ENCODE measurements at places on chromosomes 1 and 21.

DNA sequence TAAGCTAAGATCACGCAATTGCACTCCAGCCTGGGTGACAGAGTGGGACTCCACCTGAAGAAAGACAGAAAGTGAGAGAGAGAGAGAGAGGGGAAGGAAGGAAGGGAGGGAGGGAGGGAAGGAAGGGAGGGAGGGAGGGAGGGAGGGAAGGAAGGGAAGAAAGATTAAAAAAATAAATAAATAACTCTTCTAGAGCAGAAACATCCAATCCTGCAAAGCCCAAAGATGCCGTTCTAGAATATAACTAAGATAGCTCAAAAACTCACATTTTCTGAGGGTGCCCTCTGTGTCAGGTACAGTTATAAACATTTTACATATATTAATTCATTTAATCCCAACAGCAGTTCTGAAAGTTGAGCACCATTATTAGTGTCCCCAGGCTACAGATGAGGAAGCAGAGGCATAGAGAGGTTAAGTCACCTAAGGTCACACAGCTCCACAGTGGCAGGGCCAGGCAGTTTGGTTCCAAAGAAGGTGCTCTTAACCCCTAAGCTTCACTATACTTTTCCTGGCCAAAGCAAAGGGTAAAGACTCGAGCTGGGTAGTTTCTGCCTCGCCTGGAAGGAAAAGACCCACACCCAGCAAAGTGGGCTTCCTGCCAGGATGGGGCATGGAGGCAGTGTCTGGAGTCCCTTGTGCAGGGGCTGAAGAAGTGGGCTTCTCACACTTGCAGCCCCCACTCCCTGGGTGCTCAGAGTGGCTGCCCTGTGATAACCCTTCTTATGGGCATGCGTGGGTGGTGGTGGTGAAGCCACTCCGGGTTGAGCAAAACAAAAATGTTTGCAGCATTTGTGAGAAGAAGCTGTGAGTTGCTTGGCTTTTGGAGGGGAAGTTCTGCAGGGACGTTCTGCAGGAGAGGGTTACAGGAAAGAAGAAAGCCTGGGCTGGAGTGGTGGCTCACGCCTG, 7.9 kb upstream of the PIK3CD start:
- H3K4me3 ChIP-seq = peak overlapping the region; percentile 47
- no peaks in the 10 kb centered on the region for H3K27me3 ChIP-seq
- peak overlapping the region; percentile 88 for H3K27ac ChIP-seq
- peaks cover 51% of the 10 kb centered on the region for H3K4me1 ChIP-seq

- no peak overlapping the region for H3K4me3 ChIP-seq
- no peaks in the 10 kb centered on the region for H3K36me3 ChIP-seq
- H3K4me1 ChIP-seq = no peaks in the 10 kb centered on the region
- H3K27me3 ChIP-seq = peaks cover 7% of the 10 kb centered on the region
- H3K27ac ChIP-seq = no peak overlapping the region
- DNase-seq = no peak
These were observed 10.8 kb upstream of the EXTL1 start for GRCh38 chr1:26010825-26011224.

- no peaks in the 10 kb centered on the region for H3K27me3 ChIP-seq
- H3K4me3 ChIP-seq = no peak overlapping the region
- H3K36me3 ChIP-seq = no peaks in the 10 kb centered on the region
These were observed 207.3 kb downstream of the DSCAM start for GRCh38 chr21:40639616-40640194.

- no peaks in the 10 kb centered on the region for H3K4me1 ChIP-seq
- no peak overlapping the region for H3K4me3 ChIP-seq
- H3K36me3 ChIP-seq = no peaks in the 10 kb centered on the region
- H3K27ac ChIP-seq = no peak overlapping the region
- H3K27me3 ChIP-seq = peaks cover 41% of the 10 kb centered on the region
- DNase-seq = no peak
These were observed 17.5 kb upstream of the FAM43B start for GRCh38 chr1:20534659-20535417.

DNA sequence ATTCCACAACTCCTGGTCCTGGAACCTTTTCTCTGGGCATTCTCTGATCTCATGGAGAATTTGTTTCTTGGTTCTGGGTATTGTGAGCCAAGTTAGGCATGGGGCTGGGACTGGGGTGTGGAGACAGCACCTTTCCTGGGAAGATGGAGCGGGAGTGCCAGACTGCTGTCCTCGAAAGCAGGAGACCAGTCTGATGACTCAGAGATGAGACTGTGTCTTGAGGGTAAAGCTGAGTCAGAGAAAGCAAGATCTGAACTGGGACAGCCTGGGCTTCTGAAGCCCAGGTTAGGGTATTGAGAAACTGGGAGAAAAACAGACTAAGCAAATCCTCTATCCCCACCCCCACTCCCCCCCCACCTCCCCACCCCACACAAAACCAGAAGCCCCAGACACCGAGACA, 2.2 kb upstream of the KANK4 start:
- H3K27me3 ChIP-seq = peaks cover 42% of the 10 kb centered on the region
- no peaks in the 10 kb centered on the region for H3K36me3 ChIP-seq
- H3K27ac ChIP-seq = no peak overlapping the region

DNA sequence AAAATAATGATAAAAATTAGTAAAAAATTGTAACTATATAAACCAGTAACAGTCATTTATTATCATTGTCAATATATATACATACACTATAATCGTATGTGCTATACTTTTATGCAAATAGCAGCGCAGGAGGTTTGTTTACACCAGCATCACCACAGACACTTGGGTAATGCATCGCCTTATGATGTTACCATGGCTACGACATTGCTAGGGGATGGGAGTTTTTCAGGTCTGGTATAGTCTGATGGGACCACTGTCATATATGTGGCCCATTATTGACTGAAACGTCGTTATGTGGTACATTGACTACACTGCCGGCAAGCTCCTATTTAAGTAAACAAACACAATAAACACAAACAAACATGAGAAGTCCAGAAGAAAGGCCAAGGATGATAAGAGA, 45.6 kb downstream of the KCNK1 start:
- H3K27ac ChIP-seq = no peak overlapping the region
- H3K4me1 ChIP-seq = no peaks in the 10 kb centered on the region
- DNase-seq = no peak
- H3K36me3 ChIP-seq = no peaks in the 10 kb centered on the region
- H3K27me3 ChIP-seq = peaks cover 3% of the 10 kb centered on the region

DNA sequence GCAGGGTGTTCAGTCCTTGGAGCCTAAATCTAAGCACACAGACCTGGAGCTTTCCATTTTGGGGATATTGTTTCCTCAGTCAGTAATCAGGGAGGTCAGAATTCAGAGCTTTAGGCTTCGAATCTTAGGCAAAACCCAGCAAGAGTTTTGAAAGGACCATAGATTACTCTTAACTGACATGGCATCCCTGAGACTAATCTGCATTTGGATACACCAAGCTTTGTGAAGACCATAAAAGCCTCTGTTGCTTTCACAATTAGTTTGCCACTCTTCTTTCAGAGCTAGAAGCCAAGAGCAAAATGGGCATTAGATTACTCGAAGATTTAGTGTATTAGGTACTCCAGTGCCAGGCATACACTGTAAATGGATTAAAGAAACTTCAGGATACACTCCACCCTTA, 131.8 kb upstream of the GREM2 start:
- H3K27me3 ChIP-seq = no peaks in the 10 kb centered on the region
- no peak overlapping the region for H3K4me3 ChIP-seq
- no peaks in the 10 kb centered on the region for H3K36me3 ChIP-seq
- no peak for DNase-seq
- no peaks in the 10 kb centered on the region for H3K4me1 ChIP-seq
- H3K27ac ChIP-seq = no peak overlapping the region

DNA sequence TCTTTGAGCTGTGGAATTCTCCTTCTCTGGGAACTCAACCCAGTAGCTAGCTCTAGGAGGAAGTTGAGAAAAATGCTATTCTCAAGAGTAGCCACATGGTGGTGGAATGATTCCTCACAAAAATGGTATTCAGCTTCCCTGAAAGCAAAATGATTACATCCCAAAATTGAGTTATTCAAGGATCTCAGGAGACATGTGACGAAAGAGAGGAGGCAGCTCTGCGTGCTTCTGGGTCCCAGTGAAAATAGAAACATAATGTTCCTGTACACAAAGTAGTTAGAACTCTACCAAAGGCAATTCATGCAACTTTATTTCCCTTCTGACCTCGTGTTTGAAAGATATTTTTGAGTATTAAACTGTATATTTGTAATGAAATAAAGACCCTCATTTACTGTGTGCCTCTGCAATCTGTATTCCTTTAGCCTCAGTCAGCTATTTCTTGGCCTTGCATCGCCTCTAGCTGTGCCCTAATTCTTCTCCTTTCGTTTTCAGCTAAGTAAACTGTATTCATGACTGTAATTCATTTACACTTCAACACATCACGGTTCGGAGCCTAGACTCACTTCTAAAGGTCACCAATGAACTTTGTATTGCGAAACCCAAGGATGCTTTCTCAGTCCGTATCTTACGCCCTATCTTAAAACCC, 167.3 kb downstream of the FASLG start:
- no peak for DNase-seq
- no peak overlapping the region for H3K27ac ChIP-seq
- no peaks in the 10 kb centered on the region for H3K27me3 ChIP-seq
- H3K4me3 ChIP-seq = no peak overlapping the region
- H3K36me3 ChIP-seq = peaks cover 13% of the 10 kb centered on the region
- H3K4me1 ChIP-seq = peaks cover 12% of the 10 kb centered on the region

- no peak overlapping the region for H3K4me3 ChIP-seq
- no peaks in the 10 kb centered on the region for H3K4me1 ChIP-seq
- peaks cover 19% of the 10 kb centered on the region for H3K27me3 ChIP-seq
- no peak for DNase-seq
- no peak overlapping the region for H3K27ac ChIP-seq
- H3K36me3 ChIP-seq = no peaks in the 10 kb centered on the region
These were observed 83.7 kb upstream of the CTTNBP2NL start for GRCh38 chr1:112312315-112312714.

DNA sequence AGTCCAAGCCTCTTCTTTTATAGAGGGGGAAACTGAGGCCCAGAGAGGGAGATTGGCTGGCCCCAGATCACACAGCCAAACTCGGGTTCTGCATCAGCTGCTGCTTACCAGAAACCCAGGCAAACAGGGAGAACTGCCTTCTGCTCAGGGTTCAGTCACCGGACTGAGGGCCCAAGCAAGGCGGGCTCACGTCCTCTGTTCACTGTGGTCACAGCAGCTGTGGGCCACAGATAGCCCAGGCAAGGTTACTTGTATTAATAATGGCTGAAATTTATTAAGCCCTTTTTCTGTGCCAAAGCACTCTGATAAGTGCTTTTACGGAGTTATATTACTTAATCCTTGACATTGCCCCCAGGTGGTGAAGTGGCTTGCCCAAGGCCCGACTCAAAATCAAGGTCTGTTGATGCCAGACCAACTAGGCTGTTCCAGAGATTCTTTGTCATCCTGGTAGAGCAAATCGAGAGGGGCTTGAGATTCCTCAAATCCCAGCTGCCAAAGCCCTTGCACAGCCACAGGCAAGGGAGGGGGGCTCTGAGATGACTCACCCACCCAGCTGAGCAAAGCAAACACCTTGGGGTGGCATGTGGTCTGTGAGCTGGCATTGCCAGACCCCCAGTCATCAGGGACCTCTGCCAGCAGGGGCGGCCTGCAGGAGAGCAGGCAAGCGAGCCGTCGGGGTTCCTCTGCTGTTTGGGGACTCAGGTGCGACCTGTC, 36.5 kb downstream of the EPHB2 start:
- peaks cover 3% of the 10 kb centered on the region for H3K4me1 ChIP-seq
- no peak overlapping the region for H3K4me3 ChIP-seq
- no peaks in the 10 kb centered on the region for H3K36me3 ChIP-seq
- H3K27ac ChIP-seq = no peak overlapping the region
- H3K27me3 ChIP-seq = peaks cover 3% of the 10 kb centered on the region

- no peak overlapping the region for H3K4me3 ChIP-seq
- peaks cover 37% of the 10 kb centered on the region for H3K4me1 ChIP-seq
- H3K36me3 ChIP-seq = peaks cover 6% of the 10 kb centered on the region
- peak overlapping the region; percentile 56 for H3K27ac ChIP-seq
- DNase-seq = no peak
- H3K27me3 ChIP-seq = no peaks in the 10 kb centered on the region
These were observed 149.2 kb upstream of the KRTAP19-8 start for GRCh38 chr21:31187499-31187898.

DNA sequence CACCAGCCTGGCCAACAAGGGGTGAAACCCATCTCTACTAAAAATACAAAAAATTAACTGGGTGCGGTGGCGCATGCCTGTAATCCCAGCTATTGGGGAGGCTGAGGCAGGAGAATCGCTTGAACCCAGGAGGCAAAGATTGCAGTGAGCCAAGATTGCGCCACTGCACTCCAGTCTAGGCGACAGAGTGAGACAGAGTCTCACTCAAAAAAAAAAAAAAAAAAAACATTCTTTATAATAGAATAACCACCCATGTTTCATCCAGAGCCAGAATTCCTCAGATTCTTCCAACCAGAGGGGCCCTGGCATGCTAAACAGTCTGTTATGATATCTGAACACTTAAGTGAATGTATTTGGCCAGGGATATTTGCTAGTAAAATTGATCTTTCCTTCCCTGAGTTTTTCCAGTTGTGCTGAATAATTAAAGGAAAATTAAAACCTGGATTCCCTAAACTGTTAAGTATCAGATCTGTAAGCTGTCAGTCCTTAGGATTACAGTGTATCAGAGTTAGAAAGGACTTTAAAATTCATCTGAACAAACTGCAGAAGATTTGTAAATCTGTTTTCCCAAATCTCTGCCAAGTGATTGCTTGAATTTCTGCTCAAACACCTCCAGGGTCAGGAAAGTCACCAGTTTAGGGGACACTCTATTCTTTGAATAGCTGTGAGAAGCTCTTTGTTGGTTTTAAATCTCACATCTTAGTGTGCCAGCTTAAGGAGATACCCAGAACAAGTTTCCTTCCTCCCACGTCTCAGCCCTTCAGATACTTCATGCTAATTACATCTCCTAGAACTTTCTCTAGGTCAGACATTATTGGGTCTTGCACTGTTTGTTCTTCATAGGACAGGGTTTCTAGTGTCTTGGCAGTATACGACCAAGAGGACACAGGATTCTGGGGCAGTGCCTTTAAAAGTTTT, 84.6 kb upstream of the BMP8A start:
- H3K27ac ChIP-seq = no peak overlapping the region
- peaks cover 21% of the 10 kb centered on the region for H3K36me3 ChIP-seq
- H3K4me1 ChIP-seq = peaks cover 25% of the 10 kb centered on the region
- no peaks in the 10 kb centered on the region for H3K27me3 ChIP-seq
- no peak overlapping the region for H3K4me3 ChIP-seq

- no peak overlapping the region for H3K27ac ChIP-seq
- no peak overlapping the region for H3K4me3 ChIP-seq
- no peaks in the 10 kb centered on the region for H3K4me1 ChIP-seq
- H3K36me3 ChIP-seq = no peaks in the 10 kb centered on the region
- H3K27me3 ChIP-seq = no peaks in the 10 kb centered on the region
- DNase-seq = no peak
These were observed 1488.4 kb downstream of the MRPL39 start for GRCh38 chr21:24118738-24119459.

GRCh38 chr1:2961661-2962060, 59.6 kb upstream of the ACTRT2 start:
- H3K4me1 ChIP-seq = no peaks in the 10 kb centered on the region
- H3K4me3 ChIP-seq = no peak overlapping the region
- no peaks in the 10 kb centered on the region for H3K27me3 ChIP-seq
- H3K36me3 ChIP-seq = no peaks in the 10 kb centered on the region
- DNase-seq = no peak
- H3K27ac ChIP-seq = no peak overlapping the region

- H3K36me3 ChIP-seq = no peaks in the 10 kb centered on the region
- no peak overlapping the region for H3K27ac ChIP-seq
- no peak overlapping the region for H3K4me3 ChIP-seq
- H3K4me1 ChIP-seq = no peaks in the 10 kb centered on the region
These were observed 793.7 kb upstream of the ADGRL2 start for GRCh38 chr1:81007024-81007423.

GRCh38 chr1:15944308-15945010, 31.4 kb downstream of the ZBTB17 start:
- peaks cover 9% of the 10 kb centered on the region for H3K4me1 ChIP-seq
- no peak for DNase-seq
- H3K27ac ChIP-seq = no peak overlapping the region
- peaks cover 6% of the 10 kb centered on the region for H3K36me3 ChIP-seq
- no peaks in the 10 kb centered on the region for H3K27me3 ChIP-seq

Data from activated naive CD8-positive, alpha-beta T cell treated with anti-CD3 and anti-CD28 coated beads, Interleukin-2, amount 10 ng/mL, durations not matched to agents 7 days and 5 days (primary cell).